Activated CD4-positive, alpha-beta T cell treated with anti-CD3 and anti-CD28 coated beads, Interleukin-2, amount 50 U/mL, for 16 hours (primary cell): ENCODE measurements at places on chromosomes 12 and 14.

GRCh38 chr12:109798691-109799090, 34.5 kb downstream of the TRPV4 start:
- no peak for DNase-seq

DNA sequence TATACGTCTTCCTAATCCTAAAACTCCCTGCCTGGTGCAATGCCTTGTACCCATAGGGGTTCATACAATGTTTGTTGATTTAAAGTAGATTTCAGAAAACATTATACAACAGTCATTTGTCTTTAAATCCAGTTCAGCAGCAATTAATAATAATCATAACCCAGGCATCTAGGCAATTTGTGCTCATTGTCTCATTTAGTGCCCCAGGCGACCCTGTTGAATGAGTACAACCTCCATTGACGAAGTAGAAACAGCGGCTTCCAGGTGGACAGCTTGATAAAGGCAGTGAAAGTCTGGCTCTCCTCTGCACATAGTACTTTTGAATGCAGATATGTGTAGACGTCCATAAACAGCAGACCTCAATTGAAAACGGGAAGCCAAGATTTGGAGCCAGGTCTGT, 82.9 kb upstream of the CPM start:
- DNase-seq: no peak

DNA sequence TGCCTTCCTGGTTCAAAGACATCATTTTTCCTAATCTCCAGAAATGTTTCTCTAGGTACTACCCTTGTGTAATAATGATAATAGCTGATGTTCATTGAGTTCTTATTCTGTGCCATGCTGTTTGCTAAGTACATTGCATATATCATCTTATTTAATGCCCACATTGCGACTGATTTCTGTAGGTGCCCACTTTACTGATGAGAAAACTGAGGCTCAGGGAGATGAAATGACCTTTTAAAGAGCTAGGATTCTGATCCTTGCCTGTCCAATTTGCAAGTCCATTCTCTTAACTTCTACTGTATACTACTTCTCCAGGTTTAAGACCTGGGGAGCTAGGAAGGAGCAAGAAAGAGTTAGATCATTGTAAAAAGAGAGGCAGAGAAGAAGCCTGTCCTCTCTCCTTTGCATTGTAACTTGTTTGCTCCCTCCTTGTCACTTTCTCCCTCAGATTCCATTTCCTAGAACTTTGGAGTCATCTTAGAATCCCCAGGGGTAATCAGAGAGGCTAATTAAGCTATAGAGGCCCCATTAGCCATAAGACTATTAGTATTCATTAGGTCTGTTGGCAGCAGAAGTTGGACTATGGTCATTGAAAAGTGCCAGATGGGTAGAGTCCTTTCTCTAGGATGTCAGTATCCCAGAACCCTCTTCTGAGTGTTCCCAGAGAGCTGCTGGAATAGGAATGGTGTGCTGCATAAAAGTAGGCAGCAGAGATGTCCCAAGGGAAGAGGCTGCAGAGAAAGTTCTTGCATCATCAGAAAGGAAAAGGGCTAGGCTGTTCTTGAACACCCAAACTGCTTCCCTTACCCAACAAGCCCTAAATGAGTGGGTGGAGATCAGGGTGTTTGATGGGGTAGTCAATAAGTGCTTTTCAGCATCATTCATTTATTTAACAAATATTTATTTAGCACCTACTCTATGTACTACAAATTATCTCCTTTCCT, 3.1 kb downstream of the DGKA start:
- DNase-seq: no peak

DNA sequence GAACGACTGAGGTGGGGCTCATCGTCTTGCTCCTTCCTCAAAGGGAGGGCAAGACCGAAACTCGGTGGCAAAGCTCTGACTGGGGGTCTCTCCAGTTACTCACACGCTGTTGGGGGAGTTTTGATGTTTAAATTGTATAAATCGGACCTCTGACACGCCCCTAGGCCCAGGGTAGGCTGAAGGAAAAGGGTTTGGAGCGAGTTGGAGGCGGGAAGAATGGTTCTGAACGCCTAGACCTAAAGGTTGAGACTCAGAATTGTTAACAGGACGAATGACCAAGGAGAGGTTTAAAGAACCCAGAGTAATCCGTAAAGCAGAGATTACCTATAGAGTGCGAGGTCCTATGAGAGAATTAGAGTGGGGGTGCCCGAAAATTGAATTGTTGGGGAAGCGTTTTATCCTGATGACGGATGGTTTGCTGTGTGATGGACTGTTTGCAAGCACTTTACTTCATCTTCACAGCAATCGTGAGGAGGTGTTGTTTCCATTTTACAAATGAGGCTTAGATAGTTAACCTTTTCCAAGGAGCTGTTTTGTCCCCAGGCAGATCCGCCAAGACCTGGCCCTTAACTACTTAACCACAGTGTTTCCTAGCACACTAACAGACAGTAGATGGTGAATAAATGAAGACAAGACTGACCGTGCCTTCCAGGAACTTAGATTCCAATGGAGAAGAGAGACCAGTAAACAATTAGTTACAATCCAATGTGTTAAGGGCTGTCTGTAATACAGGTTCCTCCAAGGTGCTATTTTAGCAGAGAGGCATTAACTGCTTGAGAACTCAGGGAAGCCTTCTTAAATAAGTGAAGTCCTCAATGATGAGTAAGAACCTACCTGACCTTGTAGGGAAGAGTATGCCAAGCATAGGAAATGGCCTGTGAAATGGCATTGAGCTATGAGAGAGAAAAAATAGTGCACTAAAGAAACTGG, 929 bp upstream of the UBE2N start:
- no peak for DNase-seq

DNA sequence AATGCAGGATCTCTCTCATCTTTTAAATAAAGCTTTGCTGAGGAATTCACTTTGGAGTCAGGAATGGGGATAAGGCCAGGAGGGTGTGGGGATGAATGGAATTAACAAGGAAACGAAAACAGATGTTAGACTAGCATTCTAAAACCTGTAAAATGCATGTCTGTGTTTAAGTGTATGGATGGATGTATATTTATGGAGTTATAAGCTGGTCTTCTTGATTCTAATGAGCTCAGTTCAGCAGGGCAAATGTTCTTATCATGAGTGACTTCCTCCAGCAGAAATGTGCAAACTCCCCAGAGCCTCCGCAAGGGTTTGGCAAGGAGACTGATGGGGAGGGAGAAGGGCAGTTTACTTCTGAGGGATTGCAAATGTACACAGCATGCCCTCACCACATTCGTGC, 149.1 kb downstream of the NTF3 start:
- DNase-seq: no peak

DNA sequence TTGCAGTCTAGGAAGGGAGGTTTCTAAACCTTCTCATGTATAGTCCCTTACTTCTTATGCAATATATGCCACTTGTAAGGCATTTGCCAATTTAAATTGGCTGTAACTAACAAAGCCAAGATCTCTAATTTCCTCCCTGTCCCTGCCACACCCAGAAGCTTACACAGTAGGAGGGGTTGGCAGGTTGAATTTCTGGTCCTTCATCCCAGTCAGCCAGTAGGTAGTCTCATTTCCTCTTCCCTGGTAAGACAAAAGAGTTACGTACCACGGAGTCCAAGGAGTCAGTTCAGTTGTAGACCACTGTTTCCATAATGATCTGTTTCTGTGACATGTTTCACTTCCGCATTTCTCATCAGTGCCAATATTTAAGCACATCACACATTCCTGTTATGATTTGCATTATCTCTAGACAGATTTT, 47.0 kb upstream of the PLBD1 start:
- no peak for DNase-seq

DNA sequence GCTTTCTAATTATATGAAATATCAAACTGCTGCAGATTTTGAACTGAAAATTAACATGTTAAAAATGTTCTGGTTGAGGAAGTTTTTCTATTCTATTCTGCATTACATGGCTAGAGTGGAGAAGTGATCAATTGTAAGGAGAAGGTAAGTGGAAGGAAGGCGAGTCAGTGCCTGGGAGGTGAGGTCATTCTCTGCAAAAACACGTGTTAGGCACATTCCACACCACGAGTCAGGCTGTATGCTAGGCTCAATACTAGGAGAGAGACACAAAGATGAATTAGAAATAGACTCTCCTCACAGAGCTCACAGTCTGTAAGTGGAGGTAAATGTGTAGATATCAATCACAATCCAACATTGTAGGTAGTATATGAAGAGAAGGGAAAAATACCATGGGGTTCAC, 194.1 kb downstream of the NOVA1 start:
- DNase-seq: no peak

DNA sequence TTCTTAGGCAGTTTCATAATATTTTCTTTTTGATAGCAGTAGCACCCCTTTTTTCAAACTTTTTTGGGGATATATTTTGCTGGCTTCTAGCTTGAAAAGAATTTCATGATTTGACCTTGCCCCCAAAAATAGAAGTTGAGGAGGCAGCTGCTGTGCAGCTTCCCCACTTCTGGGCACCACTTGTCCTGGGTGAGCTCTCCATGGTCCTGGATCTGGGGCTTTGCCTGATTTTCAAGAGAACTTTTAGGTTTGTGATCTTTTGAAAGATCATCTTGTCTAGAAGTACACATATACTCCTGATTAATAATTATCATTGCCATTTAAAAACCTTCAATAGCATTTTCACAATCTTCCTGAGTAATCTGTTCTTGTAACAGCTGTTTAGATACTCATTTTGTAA, 271.6 kb downstream of the NPAS3 start:
- no peak for DNase-seq

DNA sequence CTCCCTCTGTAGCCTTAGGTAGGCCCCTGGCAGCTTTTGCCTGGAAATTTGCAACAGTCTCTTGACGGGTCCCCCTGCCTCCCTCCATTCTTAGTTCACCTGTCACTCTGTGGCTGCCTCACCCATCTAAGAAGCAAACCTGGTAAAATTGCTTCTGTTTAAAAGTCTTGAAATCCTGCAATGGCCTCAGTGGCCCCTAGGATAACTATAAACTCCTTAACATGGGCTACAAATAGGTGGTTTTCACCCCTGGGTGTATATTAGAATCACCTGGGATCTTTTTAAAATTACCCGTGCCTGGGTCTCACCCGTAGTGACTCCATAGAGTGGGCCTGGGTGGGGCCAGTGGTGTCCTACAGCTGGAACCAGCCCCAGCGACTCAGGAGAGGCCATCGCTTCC, 332.7 kb downstream of the CACNA1C start:
- DNase-seq: no peak

GRCh38 chr14:105325716-105326567, 11.4 kb downstream of the PACS2 start:
- DNase-seq: no peak

- peak; percentile 85 for DNase-seq
Measured at GRCh38 chr12:9750276-9751203, 10.2 kb downstream of the CD69 start.

DNA sequence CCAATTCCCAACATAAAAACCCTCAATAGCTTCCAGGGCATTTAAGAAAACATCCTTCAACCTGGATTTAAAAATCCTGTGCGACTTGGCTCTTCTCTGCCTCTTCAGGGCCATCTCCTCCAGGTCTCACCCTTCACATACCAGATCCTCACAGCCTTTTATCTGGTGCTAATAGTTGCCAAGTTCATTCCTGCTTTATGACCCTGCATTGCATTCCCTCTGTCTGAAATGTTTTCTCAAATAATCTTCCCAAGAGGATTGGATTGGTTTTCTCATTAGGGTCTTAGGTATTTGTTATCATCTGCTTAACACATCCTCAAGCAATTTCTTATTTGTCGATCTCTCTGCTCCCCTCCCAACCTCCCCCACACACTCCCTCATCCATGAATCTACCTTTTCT, 832.0 kb downstream of the GALC start:
- DNase-seq: no peak

DNA sequence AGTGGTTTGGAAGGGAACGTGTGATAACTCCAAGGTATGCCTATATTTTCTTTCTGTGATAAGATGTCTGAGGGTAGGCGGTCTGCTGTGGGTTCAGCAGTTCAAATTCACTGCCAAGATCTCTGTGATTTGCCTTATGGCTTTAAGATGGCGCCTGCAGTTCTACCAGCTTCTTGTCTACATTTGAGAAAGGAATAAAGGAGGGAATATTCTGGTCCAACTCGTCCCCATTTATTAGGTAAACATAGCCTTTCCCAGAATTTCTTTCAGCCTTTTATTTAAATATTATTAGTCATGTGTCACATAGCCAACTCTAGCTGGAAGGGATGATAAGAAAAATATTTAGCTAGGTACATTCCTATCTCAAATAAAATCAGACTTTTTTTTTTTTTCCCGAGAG, 48.8 kb downstream of the KCNJ8 start:
- DNase-seq: no peak

- no peak for DNase-seq
Measured at GRCh38 chr14:38187528-38187927, 20.2 kb upstream of the SSTR1 start.

- DNase-seq: peak; percentile 68
Measured at GRCh38 chr14:61025251-61026223, 44.5 kb downstream of the SLC38A6 start.

GRCh38 chr12:67940780-67941243, 48.4 kb upstream of the IFNG-AS1 start:
- DNase-seq: no peak
